ENCODE measurements at places on chromosomes 7 and 10.

DNA sequence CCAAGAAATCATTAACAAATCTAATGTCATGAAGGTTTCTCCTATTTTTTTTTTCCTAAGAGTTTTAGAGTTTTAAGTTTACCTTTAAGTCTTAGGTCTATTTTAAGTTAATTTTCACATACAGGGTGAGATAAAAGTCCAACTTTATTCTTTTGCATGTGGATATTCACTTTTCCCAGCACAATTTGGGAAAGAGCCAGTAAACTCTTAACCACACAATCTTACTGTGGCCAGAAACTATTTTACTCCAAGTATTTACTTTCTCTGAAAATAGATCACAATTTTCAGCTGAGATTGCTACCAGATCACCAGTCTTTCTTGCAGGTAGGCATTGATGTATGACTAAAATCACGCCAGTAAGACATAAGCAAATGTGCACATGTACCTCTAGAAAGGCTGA, 728.5 kb downstream of the TNS3 start:
- H3K4me3 ChIP-seq, result no peak overlapping the region
- H3K36me3 ChIP-seq, result no peaks in the 10 kb centered on the region
- H3K4me1 ChIP-seq, result peaks cover 24% of the 10 kb centered on the region
- peak overlapping the region; percentile 54 for H3K27ac ChIP-seq
- H3K27me3 ChIP-seq, result no peaks in the 10 kb centered on the region
- DNase-seq, result no peak

GRCh38 chr7:7122701-7123281, 59.6 kb upstream of the C1GALT1 start:
- peaks cover 5% of the 10 kb centered on the region for H3K4me1 ChIP-seq
- no peak for DNase-seq
- H3K27ac ChIP-seq, result no peak overlapping the region
- H3K36me3 ChIP-seq, result no peaks in the 10 kb centered on the region

GRCh38 chr7:29352041-29352440, 157.5 kb downstream of the CHN2 start:
- H3K4me3 ChIP-seq, result no peak overlapping the region
- peaks cover 38% of the 10 kb centered on the region for H3K4me1 ChIP-seq
- no peak overlapping the region for H3K27ac ChIP-seq
- no peaks in the 10 kb centered on the region for H3K36me3 ChIP-seq
- H3K27me3 ChIP-seq, result peaks cover 5% of the 10 kb centered on the region
- DNase-seq, result no peak

DNA sequence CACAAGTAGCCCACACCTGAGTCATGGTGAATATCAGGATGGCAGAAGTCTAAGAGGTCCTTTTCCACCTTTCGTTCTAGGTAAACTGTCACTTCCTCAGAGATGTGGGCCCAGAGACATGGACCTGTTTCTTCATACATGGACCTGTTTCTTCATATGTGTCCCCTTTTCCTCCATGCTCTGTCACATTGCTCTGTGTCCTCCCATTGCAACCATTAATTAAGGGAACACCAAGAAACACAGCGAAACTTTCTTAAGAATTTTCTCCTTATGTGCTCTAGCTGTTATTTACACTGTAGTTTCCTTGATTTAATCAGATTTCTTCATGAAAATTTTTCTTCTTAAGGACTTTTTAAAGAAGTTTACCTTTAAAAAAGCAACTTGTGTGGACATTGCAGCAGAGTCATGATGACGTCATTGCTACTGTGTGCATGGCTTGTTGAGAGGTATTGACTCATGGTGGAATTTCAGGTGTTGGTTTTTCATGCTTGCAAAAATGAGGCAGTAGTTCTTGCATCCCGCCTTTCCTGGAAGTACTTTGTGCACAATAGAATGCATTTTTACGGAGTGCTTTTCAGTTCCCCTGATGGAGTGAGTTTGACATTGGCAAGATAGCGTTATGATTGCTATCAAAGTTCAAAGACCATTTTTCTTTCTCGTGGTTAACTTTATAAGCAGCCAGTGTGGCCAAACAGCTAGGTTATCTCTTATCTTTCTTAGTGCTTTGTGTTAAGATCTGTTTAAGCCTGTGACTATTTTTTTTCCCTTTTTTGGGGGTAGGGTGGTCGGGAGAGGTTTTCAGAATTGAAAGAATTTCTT, 37.7 kb downstream of the CFAP58 start:
- peaks cover 64% of the 10 kb centered on the region for H3K27me3 ChIP-seq
- H3K36me3 ChIP-seq, result no peaks in the 10 kb centered on the region
- DNase-seq, result no peak
- no peak overlapping the region for H3K4me3 ChIP-seq
- H3K4me1 ChIP-seq, result peaks cover 7% of the 10 kb centered on the region

DNA sequence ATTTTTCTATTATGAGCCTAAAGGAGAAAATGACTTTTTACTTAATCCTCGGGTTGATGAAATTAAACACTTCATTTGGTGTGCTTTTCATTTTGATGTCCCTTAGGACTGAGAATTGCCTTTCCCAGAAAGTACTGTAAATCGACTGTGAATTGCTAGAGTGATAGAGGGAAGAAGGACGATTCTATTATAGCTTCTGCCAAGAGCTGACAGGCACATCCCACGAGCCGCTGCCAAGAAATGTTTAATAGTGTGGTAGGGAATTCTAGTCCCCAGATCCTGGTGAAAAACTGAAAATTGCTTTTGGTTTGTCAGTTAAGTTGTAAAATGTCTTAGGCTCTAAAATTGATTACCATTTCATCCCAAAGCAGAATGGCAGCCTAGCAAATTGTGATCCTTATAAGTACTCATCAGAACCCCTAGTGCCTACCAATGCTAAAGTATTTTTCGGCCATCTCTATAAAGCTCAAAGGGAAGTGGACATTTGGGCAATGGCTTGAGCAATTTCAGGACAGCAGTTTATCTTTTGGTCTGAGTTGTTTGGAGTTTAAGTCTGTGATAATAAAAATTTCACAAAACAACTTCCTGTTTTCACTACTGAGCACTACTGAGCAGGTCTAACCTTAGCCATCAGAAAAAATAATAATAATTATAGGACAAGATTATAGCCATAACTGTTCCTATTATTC, 44.6 kb upstream of the HYCC1 start:
- no peak overlapping the region for H3K27ac ChIP-seq
- H3K4me1 ChIP-seq, result peaks cover 14% of the 10 kb centered on the region
- no peaks in the 10 kb centered on the region for H3K27me3 ChIP-seq

DNA sequence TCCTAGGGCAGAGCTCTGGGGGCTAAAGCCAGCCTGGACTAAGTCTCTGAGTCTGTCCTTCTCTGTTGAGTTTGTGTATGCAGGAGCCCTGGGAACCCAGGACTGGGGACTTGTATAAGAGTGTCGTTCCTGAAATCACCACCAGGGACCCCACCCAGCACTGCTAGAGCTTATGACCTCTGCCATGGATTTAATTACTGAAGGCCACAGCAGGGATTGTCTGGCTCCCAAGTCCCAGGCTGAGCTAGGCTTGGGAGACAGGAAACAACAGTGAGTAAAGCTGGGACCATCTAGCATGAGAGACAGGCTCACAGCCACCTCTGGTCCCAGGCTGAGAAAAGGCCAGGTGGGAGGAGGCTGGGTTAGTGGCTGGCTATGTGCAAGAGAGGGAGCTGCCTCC, 1.4 kb upstream of the TSPAN15 start:
- H3K4me3 ChIP-seq, result no peak overlapping the region
- no peak overlapping the region for H3K27ac ChIP-seq
- H3K4me1 ChIP-seq, result peaks cover 5% of the 10 kb centered on the region
- no peaks in the 10 kb centered on the region for H3K36me3 ChIP-seq
- no peak for DNase-seq
- H3K27me3 ChIP-seq, result peaks cover 8% of the 10 kb centered on the region

- H3K27me3 ChIP-seq, result peaks cover 9% of the 10 kb centered on the region
- DNase-seq, result no peak
- no peak overlapping the region for H3K27ac ChIP-seq
- H3K4me1 ChIP-seq, result peaks cover 17% of the 10 kb centered on the region
- H3K36me3 ChIP-seq, result no peaks in the 10 kb centered on the region
These were observed 123.9 kb downstream of the TAX1BP1 start for GRCh38 chr7:27863880-27864279.

- no peak overlapping the region for H3K27ac ChIP-seq
- H3K4me3 ChIP-seq, result no peak overlapping the region
These were observed 308.2 kb downstream of the AUTS2 start for GRCh38 chr7:69906283-69906995.

GRCh38 chr7:106855540-106856132, 9.4 kb upstream of the PIK3CG start:
- peaks cover 11% of the 10 kb centered on the region for H3K4me1 ChIP-seq
- H3K36me3 ChIP-seq, result no peaks in the 10 kb centered on the region
- H3K4me3 ChIP-seq, result no peak overlapping the region
- no peak overlapping the region for H3K27ac ChIP-seq

DNA sequence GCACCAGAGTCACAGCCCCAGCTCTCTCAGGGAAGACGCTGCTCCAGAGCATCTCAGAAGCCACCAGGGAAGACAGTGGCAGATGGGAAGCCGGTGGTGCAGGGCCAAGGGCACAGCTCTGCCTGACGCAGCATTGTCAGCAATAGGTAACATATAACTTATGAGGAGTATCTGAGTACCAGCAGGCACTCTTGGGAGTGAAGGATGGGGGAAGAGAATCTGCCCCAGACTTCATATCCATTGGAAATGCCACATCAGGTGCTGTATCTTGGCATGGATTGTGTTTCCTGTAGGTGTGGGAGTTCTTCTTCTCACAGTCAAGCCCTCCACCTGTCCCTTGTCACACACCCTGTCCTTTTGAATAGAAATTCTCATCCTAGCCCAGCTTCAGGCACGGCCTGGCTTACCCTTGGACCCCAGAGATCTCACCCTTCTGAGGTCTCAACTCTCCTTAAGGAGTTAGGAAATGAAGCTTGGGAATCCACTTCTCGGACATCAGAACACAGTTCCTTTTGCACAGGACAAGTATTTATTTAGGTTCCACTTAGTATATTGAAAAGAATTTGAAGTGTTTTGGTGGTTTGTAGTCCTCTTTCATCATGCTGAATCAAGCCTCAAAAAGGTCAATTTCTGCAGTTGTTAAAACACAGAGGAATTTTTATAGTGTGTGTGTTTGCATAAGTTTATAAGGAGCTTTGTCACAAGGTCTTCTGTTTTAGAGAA, 9.9 kb downstream of the EPDR1 start:
- no peak overlapping the region for H3K4me3 ChIP-seq
- no peaks in the 10 kb centered on the region for H3K36me3 ChIP-seq
- no peak for DNase-seq
- no peaks in the 10 kb centered on the region for H3K4me1 ChIP-seq

DNA sequence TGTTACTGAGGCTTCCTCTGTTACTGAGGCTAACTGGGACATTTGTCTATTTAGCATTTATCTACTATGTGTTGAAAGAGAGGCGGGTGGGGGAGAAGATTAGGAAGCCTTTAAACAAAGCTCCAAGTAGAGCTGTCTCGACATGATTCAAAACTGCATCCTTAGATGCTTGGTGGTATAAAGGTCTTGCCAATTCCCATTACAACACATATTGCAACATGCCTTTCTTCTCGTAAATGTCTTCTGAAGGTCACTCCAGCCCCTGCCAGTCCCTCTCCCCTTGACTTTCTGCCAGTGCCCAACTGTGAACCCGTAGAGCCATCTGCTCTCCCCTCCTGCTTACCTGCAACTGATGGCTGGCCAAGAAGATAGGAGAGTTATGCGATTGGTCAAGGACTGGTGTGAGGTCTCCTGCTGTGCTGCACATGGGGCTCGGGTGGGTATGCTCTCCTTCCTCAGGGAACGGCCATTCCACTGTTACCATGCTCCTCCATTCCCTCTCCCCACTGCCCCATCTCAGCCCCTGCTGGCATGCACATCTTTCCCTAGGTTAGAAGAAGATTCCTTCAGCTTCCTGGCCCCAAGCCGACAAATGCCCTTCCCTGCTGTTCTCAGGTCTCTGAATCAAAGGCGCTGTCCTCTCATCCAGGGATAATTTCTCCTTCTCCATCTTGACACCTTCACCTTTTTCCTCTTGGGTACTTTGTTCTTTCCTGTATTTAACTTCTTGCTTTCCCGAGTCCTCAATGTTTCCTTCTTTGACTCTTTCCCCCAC, 43.6 kb upstream of the ZNF32 start:
- peaks cover 62% of the 10 kb centered on the region for H3K27me3 ChIP-seq
- peaks cover 6% of the 10 kb centered on the region for H3K4me1 ChIP-seq
- H3K4me3 ChIP-seq, result no peak overlapping the region
- H3K27ac ChIP-seq, result no peak overlapping the region
- no peaks in the 10 kb centered on the region for H3K36me3 ChIP-seq

- peaks cover 18% of the 10 kb centered on the region for H3K27me3 ChIP-seq
- no peak overlapping the region for H3K4me3 ChIP-seq
- no peaks in the 10 kb centered on the region for H3K36me3 ChIP-seq
- H3K4me1 ChIP-seq, result peaks cover 8% of the 10 kb centered on the region
- H3K27ac ChIP-seq, result no peak overlapping the region
These were observed 284.9 kb downstream of the OTUD1 start for GRCh38 chr10:23723796-23724195.

DNA sequence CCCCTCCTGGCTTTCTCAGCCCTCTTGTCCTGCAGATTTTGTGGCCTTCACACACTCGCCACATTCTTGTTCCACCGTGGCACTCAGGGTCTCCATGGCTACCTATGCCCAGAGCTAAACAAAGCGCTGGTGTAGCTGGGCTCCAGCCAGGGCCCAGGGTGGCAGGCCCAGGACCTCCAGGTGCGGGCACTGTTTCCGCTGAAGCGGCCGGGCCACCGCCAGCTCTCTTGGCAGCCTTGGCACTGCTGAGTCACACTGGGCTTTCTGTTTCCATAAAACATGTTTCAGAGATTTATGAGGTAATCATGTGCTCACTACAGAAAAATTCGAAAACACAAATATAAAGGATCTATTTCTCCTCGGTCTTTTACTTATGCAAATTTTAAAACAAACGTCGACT, 51.3 kb downstream of the AOC1 start:
- DNase-seq, result no peak
- H3K4me3 ChIP-seq, result no peak overlapping the region
- H3K4me1 ChIP-seq, result peaks cover 19% of the 10 kb centered on the region
- H3K27me3 ChIP-seq, result peaks cover 41% of the 10 kb centered on the region
- no peak overlapping the region for H3K27ac ChIP-seq

DNA sequence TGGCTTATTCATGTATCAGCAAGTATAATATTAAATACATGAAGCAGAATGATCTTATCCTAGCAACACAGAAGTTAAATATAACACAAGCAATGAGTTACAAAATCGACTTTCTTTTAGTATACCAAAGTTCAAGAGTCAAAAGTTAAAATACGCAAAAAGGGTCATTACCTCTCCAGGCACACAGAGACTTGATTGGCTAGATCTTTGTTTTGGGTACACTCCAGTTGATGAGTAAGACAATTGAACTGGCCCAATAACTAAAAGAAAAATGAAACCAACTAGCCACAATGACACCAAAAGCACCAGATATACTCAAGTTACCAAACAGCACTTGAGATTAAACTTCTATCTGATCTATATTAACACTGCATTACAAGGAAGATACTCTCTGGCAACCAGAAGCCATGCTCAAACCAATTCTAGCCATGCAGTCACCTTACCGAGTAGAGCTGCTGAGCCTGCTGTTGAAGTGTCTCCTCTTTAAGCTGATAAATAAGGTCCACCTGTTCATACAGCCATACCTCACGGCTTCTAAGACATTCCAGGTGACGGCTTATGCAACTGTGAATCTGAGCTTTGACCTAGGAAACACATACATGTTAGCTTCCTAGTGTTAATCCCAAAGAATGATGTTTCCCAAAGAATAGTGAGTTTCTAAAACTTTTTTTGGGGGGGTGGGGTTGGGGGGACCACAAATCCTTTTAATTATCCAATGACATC, 15.6 kb downstream of the NCOA4 start:
- H3K4me3 ChIP-seq, result no peak overlapping the region
- H3K36me3 ChIP-seq, result peaks cover 32% of the 10 kb centered on the region
- peaks cover 2% of the 10 kb centered on the region for H3K4me1 ChIP-seq
- H3K27me3 ChIP-seq, result no peaks in the 10 kb centered on the region

GRCh38 chr7:1693991-1694524, 24.0 kb downstream of the ELFN1 start:
- H3K27ac ChIP-seq, result peak overlapping the region; percentile 59
- H3K27me3 ChIP-seq, result peaks cover 23% of the 10 kb centered on the region
